Dermis microvascular lymphatic vessel endothelial cell (primary cell): ENCODE measurements at places on chromosomes 11 and 22. TPM values are rescaled to one million over a fixed set of nuclear protein-coding genes. Genes with fewer than 3 reads are reported as not detected.

The TRPC6 gene
- total RNA-seq, result 13.1 and 27.6 TPM in 2 replicates

The KDM4D gene
- total RNA-seq, result 0.39 and 0.51 TPM in 2 replicates

GRCh38 chr11:22797047-22797446, 32.6 kb downstream of the SVIP start:
- no peak for DNase-seq

- no peak for DNase-seq
Measured at GRCh38 chr11:134346976-134347350, 15.2 kb downstream of the GLB1L2 start.

GRCh38 chr11:99534812-99535211, 514.1 kb downstream of the CNTN5 start:
- no peak for DNase-seq

GRCh38 chr22:33519071-33519973, 401.0 kb downstream of the LARGE1 start:
- DNase-seq, result peak; percentile 20

DNA sequence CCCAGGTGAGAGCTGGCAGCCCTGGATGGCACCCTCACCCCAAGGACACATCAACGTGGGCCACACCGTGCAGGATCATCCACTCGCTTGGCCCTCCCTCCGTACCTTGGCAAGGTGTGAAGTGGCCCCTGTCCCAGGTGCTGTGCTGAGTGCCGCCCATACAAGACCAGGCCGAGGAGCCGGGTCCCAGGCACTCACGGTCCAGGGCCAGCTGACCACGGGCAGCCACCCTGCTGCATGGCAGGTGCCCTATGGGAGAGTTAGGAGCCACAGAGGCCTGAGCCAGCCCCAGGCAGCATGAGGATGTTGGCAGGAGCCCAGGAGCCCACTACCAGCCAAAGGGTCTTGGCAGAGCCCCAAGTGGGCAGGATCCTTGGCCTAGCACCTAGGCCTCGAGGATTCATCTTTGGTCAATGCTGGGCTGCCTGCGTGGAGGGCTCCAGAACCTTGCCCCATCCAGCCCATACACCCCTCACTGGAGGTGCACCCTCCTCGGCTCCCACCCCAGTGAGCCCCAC, 19.6 kb downstream of the RTN4R start:
- DNase-seq, result no peak

- no peak for DNase-seq
Measured at GRCh38 chr22:23054531-23055257, 15.6 kb upstream of the GNAZ start.

GRCh38 chr11:40100162-40100553, 1359.3 kb downstream of the LRRC4C start:
- no peak for DNase-seq

GRCh38 chr11:118857385-118857784, 26.3 kb upstream of the CXCR5 start:
- DNase-seq, result no peak

DNA sequence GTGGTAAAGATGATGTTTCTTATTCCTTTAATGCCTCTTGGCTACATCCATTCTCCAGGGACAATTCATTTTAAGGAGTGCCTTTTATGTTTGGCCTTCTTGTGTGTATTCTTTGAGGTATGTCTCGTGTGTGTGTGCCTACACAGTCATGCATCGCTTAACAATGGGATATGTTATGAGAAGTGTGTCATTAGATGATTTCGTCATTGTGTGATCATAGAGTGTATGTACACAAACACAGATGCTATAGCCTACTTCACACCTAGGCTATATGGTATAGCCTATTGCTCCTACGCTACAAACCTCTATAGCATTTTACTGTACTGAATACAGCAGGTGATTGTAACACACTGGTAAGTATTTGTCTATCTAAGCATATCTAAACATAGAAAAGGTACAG, 23.0 kb downstream of the ZNF202 start:
- DNase-seq, result no peak

DNA sequence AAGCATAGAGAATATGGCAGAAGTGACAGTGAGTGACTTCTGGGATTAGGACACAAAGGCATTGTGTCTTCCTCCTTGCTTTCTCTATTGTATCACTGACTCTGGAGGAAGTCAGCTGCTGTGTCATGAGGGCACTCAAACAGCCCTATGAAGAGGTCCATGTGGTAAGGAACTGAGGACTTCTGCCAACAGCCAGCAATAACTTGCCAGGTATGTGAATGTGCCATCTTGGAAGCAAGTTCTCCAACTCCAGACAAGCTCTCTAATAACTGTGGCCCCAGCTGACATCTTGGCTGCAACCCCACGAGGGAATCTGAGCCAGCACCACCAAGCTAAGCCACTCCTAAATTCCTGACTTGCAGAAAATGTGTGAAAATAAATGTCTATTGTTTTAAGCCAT, 83.6 kb upstream of the ZBED5 start:
- DNase-seq, result no peak

GRCh38 chr22:25120093-25120561, 79.5 kb upstream of the CRYBB3 start:
- peak; percentile 37 for DNase-seq

DNA sequence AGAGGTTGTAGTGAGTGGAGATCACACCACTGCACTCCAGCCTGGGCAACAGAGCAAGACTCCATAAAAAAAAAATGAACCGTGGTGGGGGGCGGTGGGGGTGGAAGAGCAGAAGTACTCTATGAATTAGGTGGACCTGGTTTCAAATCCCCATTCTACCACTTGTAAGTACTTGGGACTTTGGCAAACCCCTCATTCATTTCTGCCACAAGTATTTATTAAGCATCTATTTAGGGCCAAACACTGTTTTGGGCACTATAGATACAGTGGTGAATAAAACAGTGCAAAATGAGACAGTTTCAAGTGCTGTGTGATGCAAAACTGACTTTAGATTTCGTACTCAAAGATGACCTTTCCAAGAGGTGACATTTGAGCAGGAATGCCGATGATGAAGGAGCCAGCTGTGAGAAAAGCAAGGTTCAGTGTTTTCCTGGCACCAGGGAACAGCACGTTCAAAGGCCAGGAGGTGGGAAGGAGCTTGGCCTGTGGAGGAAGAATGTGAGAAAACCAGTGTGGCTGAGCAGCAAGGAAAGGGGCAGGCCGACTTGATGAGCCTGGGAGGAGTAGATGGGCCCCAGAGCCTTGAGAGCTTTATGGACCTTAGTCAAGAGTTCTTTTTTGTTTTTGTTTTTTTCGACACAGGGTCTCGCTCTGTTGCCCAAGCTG, 1.4 kb upstream of the TMEM134 start:
- no peak for DNase-seq

DNA sequence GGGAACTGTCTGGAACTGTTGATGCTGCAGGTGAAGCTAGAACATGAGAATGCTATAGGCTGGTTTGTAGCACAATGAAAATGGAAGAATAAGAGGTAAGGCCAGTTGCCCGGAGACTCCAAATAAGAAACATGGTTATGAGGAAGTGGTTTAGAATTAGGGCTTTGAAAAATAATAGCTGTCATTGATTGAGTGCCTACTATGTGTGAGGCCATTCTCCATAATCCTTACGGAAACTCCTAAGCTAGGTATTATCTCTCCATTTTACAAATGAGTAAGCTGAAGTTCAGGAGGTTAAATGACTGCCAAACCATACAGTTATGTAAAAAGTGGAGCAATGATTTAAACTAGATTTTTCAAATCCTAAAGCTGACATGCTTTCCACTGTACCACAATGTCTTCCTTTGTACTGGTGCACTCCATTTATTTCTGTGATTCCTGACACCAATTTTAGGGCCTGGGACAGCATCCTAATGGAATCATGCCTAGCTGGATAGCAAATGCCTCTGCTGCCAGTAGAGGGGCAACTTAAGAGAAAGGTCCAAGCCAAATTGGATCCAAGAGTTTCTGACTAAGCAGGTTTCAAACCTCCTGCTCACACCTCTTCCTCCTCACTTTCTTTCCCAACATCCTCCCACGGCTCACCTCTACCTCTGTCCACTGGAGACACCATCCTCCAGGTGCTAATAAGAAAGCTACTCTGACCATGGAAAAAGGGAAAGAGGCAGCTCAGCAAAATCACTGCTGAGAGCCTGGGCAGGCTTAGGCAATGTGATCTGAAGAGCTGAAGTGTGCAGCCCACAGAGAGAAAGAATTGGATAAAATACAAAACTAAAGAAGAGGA, 46.9 kb upstream of the PICALM start:
- no peak for DNase-seq

- DNase-seq, result no peak
Measured at GRCh38 chr22:41929418-41929810, 2.8 kb upstream of the TNFRSF13C start.

DNA sequence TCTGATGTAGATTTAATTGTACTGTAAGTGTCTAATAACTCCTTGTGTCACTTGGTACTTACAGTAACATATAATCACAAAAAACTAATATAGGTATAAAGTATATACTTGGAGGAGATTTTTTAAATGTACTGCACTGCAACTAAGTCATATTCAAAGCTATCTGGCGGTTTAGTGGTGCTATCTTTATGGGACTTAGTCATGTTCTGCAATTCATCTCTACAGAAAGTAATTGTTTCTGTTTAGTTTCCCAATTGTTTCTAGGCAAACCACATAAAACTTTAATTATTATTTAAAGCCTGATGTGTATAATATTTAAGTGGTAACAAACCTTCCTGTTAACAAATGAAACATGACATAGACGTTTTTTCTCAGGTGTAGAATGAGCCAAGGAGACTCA, 8.0 kb downstream of the PAFAH1B2 start:
- DNase-seq, result no peak

- DNase-seq, result no peak
Measured at GRCh38 chr11:9214765-9215164, 50.4 kb downstream of the DENND5A start.

- no peak for DNase-seq
Measured at GRCh38 chr11:1628506-1629325, 859 bp upstream of the KRTAP5-5 start.

DNA sequence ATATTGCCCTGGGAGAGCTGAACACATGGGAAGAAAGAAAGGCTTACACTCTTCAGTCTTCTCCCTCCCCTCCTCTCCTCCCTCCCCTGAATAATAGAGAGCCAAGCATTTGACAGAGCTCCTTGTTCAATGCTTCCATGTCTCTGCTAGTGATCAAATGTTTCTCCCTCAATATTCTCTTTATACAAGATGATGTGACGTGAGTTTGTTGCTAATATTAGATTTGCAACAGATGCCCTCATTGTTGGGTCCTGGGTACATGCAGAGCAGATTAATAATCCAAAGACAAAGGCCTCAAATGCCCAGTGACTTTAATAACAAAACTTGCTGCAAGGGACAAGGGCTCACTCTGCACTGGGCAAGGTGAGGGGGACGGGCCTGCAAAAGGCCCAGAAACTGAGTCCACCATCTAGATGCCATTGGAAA, 7.1 kb upstream of the ENDOD1 start:
- DNase-seq, result no peak

DNA sequence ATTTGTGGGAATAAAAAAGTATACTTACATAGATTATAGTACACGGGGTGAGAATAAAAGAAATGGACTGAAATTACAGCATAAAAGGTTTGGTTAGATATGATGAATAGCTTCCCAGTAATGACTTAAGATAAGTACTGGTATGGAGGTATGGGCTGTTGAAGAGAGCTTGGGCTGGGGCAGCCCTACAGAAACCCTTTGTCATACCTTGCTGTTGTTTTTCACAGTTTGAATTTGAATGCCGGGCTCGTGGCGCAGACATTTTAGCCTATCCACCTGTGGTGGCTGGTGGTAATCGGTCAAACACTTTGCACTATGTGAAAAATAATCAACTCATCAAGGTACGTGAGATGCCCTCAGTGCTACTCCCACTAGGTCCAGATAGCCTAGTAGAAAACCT, 42.3 kb upstream of the RBX1 start:
- DNase-seq, result no peak
